ENCODE measurements at places on chromosomes 16 and 17.

- DNase-seq = no peak
These were observed 3.1 kb downstream of the EVI2A start for GRCh38 chr17:31318298-31318801.

DNA sequence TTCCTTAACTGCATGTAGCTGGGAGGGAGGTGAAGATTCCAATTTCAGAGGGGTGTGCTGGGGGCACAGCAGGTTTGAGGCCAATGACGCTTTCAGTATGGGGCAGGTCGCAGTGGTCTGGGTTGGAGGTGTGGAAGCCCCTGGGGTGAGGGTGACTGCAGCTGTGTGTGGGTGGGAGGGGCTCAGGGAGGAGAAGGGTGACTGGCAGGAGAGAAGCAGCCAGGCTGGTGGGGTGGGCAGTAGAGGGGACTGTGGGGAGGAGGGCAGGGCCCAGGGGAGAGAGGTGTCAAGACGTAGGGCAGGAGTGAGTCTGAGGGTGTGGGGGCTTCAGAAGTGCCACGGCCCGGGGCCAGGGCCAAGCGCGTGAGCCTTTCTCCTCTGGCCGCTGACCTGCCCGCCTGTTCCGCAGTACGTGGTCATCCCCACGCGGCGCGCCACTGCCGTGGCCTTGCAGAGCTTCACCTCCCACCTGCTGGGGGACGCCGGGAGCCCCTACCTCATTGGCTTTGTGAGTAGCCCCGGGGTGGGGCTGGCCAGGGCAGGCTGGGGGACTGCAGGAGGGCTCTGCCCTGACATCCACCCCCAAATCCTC is 19.4 kb downstream of the MYBBP1A start:
- DNase-seq = no peak

GRCh38 chr16:26491101-26491670 is 575.5 kb upstream of the C16orf82 start:
- DNase-seq = no peak

- DNase-seq = no peak
These were observed 1.4 kb downstream of the WDR81 start for GRCh38 chr17:1725642-1726511.

- no peak for DNase-seq
These were observed 54.2 kb downstream of the CRISPLD2 start for GRCh38 chr16:84874004-84874435.

- DNase-seq = no peak
These were observed 22.3 kb upstream of the RBFOX3 start for GRCh38 chr17:79633154-79633553.

- no peak for DNase-seq
These were observed 13.4 kb upstream of the MEIOC start for GRCh38 chr17:44642834-44643233.
